ENCODE measurements at places on chromosomes 1 and 21.
A peak's percentile ranks its signal among the peaks of the same experiment; 100 is the strongest.

DNA sequence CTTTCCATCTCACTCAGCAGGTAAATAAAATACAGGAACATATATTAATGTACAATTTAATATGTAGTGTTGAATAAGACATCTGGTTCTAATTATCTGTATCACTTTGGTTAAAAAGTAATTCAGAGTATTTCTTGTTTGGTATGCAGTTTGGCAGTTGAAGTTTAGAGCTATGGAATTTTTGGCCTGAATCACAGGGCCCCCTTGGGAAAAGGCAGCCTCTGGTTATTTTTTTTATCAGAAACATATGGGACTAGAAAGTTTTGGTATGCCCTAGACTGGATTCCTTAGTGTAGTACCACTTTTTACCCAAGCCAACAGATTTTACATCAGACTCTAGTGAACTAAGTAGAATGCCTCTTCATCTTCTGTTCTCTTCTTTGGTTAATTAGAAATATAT, 26.4 kb downstream of the CNST start:
- no peak for DNase-seq

GRCh38 chr1:181089676-181090544, 1.4 kb downstream of the IER5 start:
- peak; percentile 85 for DNase-seq

- DNase-seq = peak; percentile 34
These were observed 90.7 kb downstream of the RPE65 start for GRCh38 chr1:68359045-68359444.

DNA sequence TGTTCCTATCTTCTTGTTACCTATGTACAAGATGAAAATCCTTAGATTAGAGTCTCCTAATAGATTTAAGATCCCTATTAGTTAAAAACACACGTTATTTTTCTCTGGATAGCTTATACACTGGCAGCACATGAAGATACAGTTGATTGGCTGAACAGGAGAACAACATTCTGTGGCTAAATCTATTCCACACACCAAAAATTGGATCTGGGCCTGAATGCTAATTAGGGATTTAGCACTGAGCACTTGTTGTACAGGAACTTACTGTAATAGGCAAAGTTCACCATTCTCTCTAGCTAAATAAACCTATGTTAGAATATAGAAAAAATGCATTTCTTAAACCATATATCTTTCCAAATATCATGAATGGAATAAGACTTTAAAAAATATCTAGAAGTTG, 117.1 kb upstream of the PTGFR start:
- DNase-seq = no peak

GRCh38 chr21:31265366-31266013, 78.6 kb downstream of the TIAM1 start:
- no peak for DNase-seq

DNA sequence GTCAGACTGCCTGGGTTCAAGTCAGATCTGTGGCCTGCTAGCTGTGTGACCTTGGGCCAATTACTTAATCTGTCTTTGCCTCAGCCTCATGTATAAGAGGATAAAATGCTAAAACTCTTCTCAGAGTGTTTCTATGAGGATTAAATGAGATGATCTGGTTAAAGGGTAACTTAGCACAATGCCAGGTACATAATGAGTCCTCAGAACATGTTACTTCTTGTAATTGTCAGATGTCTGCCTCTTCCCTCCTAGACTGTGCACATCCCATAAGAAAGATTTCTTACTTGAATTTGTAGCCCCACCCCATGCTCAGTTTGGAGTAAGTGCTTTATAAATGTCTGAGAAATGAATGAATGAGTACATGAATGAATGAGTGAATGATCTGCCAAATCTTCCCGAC, 34.6 kb upstream of the HIVEP3 start:
- no peak for DNase-seq

DNA sequence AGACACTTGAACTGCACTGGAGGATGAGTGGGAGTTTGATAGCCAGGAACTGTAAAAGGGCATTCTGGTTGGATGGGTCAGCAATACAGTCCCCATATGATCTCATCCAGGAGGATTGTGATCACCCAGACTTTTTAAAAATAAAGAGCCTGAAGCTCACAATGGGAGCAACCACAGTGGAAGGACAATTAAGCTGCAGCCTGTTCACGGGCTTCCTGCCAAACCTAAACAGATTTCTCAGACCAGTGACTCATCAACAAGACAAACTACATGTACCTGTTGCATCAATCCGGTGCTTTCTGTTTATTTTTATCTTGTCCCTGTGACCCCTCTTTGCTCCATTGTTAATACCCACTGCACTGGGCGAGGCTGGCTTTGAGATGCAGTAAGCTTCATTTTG, 52.3 kb downstream of the PAPPA2 start:
- DNase-seq = peak; percentile 62

- DNase-seq = peak; percentile 77
These were observed 17.3 kb upstream of the TIPRL start for GRCh38 chr1:168161459-168161858.

- DNase-seq = no peak
These were observed 4.8 kb upstream of the KCNAB2 start for GRCh38 chr1:6040861-6041415.

- DNase-seq = no peak
These were observed at the start of gene PADI1 for GRCh38 chr1:17204546-17205440. Gene PADI1, plus strand, starts transcription at chr1:17205128. Its CDS starts 90 bp downstream, at chr1:17205218.

GRCh38 chr1:107142140-107142542, 1.3 kb downstream of the NTNG1 start:
- DNase-seq = peak; percentile 61

DNA sequence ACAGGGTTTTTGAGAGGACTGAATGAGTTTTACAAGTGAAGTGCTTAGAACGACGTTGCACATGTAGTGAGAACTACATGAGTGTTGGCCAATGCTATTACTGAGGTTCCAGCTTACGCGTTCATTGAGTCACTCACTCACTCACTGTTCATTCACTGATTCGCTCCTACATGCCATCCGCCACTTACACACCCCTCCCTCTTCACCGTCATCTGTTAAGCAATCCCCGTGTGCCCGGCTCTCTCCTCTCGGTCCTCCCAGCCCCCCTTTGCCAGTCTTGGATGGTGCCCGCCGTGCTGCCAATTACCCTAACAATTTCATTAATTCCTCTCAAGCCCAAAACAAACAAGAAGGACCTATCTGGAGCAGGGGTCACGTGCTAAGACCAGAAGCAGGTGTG, 27.3 kb upstream of the EPHA2 start:
- DNase-seq = no peak

GRCh38 chr1:231206856-231207255, 34.2 kb upstream of the GNPAT start:
- peak; percentile 16 for DNase-seq

All from OCI-M1 (cell line).